GM23248 (cell line): ENCODE measurements at places on chromosomes 6 and 20.

DNA sequence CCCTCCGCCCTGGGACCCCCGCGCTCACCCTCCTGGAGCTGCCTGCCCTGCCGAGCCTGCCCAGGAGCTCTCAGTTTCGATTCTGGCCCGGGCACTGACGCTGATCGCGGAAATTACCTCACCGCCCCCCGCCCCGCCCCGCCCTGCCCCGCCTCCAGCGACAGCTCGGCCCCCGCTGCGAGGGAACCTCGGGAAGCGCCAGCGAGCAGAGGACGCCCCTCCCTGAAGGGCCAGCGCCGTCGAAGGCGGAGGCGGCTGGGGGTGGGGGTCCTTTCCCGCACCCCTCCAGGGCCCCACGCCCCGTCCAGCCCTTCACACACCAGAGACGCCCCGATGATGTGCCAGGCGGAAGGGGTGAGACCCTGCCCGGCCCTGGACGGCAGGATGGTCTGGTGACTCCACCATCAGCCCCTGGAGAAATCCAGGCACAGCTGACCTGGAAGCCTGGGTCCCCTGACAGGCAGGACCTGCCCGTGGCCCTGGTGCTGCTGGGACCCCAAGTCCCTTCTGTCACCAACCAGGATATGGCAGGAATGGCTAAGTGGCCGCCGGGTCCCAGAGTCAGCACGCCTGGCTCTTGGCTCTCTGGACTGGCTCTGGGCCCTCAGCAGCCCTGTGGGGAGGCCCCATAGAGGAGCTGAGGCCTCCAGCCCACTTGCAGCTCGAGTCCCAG, at the start of gene HELZ2:
HELZ2 (minus strand) TSS at position 84 of the 673 bp plus-strand sequence. CDS start 1,854 bp downstream, outside the sequence.
- peak; percentile 90 for DNase-seq

GRCh38 chr6:150568560-150568959, 31.1 kb upstream of the PLEKHG1 start:
- no peak for DNase-seq

DNA sequence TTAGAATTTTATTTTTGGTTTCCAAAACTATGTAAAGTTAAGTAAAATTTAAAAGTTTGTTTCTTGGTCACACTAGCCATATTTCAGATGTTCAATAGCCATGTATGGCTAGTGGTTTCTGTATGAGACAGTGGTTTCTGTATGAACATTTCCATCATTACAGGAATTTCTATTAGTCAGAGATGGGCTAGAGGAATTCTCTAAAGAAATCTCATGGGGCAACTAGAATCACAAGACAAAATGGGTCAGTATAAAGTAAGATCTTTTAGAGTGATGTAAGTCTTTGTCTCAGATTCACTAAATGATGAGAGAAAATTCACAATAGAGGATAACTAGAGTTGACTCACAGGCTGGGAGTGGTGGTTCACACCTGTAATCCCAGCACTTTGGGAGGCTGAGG, 149.0 kb downstream of the FUT9 start:
- no peak for DNase-seq

GRCh38 chr6:41216616-41217015, 11.5 kb upstream of the TREML4 start:
- no peak for DNase-seq

GRCh38 chr6:5996714-5997419, 9.9 kb downstream of the NRN1 start:
- DNase-seq: peak; percentile 84

GRCh38 chr6:165441181-165441580, 131.8 kb upstream of the C6orf118 start:
- no peak for DNase-seq

DNA sequence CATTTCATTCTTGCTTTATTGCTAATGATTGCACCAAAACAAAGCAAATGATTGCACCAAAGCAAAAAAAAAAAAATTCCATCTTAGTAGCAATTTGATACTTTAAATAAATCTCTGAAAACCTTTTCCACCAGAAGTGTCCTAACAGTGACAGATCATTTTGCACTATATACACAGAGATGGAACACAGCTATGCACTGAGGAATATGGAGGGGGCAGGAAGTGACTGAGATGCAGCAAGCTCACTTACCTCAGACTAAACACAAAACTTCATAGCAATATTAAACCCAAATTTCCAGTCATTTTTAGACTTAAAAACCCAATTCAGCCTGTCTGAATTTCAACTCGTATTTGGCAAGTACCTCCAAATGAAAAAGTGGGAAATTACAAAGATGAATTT, 41.2 kb downstream of the HIVEP2 start:
- peak; percentile 42 for DNase-seq

DNA sequence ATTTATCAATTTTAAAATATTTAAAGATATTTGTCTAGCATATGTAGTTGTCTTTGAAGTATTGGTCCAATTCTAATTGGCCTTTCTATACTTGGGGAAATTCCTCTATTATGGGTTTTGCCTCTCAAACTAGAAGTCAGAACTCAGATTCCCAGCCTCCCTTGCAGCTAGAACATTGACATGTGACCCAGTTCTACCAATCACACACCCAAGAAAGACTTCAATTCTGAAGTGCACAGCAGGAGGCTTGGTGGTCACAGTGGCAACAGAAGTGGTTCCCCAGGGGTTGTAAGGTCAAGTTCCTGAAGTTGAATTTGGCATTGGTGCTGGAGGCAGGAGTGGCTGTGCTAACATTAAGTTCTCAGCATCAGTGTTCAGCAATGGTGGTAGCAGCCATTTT, 14.8 kb upstream of the FKBP5 start:
- no peak for DNase-seq

GRCh38 chr6:16438718-16439591, 200.6 kb downstream of the GMPR start:
- DNase-seq: peak; percentile 77

DNA sequence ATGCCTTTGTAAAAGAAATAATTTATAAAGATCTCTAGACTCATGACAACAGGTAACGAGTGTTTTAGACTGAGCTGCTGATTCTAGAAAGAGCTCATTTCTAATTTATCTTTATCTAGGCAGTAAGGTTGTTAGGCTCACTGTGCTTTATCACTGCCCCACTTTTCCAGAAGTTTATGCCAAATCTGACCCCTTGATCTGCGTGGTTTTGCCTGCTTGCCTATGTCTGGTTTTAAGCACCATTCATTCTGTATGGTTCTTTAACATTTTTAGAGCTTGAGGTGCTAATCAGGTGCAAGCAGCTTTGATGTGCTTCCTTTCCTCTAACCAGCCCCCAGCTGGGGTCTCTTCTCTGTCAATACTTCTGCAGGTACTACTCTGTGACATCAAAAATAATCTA, 49.7 kb upstream of the GCLC start:
- DNase-seq: no peak

GRCh38 chr6:87939776-87940175, 107.9 kb upstream of the SPACA1 start:
- no peak for DNase-seq

- DNase-seq: no peak
Measured at GRCh38 chr20:52411611-52412010, 220.0 kb upstream of the ZFP64 start.

DNA sequence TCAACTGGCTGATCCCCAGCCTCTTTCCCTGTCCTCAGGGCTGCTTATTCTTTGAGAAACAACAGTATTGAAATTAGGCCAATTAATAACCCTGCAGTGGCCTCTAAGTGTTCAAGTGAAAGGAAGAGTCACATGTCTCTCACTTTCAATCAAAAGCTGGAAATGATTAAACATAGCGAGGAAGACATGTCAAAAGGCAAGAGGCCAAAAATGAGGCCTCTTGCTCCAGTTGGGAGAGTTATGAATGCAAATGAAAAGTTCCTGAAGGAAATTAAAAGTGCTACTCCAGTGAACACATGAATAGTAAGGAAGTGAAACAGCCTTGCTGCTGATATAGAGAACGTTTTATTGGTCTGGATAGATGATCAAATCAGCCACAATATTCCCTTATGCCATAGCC, 131.5 kb downstream of the MACROD2 start:
- DNase-seq: no peak

- no peak for DNase-seq
Measured at GRCh38 chr6:33947916-33948594, 144.3 kb upstream of the MLN start.

- no peak for DNase-seq
Measured at GRCh38 chr20:4873396-4873795, 127.9 kb downstream of the SLC23A2 start.

- DNase-seq: peak; percentile 96
Measured at GRCh38 chr6:56890683-56891429, 64.1 kb upstream of the BEND6 start.

DNA sequence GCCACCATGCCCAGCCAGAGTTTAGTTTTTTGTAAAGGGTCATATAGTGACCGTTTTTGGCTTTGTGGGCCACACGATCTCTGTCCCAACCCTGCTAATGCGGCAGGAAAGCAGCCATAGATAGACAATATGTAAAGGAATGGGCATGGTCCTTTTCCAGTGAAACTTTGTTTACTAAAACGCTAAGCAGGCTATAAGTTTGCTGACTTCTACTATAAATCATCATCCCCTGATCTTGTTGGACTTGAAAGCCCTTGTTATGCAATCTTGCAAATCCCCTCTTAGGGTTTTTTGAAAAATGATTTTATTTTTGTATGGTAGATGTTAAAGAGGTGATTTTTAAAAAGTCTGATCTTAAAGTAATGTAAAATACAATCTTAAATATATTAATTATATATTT, 63.6 kb downstream of the CBFA2T2 start:
- no peak for DNase-seq

DNA sequence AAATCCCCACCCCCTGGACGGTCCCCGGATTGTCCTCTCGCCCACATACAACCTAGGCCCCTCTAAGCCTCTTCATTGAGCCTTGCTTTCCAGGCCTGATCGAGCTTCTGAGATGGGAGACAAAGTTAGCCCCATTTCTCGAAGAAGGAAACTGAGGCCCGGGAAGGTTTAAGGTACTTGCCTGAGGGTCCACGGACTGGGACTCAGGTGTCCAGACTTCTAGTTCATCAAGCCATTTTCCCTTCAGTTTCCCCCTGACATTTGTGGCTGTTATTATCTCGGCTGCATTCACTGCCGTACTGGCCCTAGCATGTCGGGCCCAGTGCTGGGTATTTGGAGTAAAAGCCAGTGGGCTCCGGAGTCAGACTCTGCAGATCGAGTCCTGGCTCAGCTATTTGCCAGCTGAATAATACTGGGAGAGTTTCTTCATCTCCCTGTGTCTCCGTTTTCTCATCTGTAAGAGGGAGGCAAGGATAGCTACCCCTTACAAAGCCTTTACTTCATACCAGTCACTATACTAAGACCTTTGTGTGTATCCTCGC, 633 bp downstream of the RPRD1B start:
- DNase-seq: peak; percentile 51

GRCh38 chr6:104606361-104606760, 253.4 kb downstream of the HACE1 start:
- no peak for DNase-seq

- DNase-seq: no peak
Measured at GRCh38 chr20:2751347-2751877, 49.0 kb downstream of the CPXM1 start.

DNA sequence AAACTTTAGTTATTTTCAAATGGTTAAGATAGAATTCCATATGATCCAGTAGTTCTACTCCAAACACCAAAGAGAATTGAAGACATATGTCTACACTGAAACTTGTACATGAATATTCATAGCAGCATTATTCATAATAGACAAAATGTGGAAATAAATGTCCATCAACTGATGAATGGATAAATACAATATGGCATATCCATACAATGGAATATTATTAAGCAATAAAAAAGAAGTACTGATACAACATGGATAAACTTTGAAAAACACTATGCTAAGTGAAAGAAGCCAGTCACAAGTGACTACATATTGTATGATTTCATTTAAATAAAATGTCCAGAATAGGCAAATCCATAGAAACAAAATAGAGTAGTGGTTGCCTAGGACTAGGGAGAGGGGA, 33.6 kb upstream of the TRAF3IP2 start:
- no peak for DNase-seq

- DNase-seq: peak; percentile 8
Measured at GRCh38 chr6:129235167-129236000, 352.4 kb downstream of the LAMA2 start.

DNA sequence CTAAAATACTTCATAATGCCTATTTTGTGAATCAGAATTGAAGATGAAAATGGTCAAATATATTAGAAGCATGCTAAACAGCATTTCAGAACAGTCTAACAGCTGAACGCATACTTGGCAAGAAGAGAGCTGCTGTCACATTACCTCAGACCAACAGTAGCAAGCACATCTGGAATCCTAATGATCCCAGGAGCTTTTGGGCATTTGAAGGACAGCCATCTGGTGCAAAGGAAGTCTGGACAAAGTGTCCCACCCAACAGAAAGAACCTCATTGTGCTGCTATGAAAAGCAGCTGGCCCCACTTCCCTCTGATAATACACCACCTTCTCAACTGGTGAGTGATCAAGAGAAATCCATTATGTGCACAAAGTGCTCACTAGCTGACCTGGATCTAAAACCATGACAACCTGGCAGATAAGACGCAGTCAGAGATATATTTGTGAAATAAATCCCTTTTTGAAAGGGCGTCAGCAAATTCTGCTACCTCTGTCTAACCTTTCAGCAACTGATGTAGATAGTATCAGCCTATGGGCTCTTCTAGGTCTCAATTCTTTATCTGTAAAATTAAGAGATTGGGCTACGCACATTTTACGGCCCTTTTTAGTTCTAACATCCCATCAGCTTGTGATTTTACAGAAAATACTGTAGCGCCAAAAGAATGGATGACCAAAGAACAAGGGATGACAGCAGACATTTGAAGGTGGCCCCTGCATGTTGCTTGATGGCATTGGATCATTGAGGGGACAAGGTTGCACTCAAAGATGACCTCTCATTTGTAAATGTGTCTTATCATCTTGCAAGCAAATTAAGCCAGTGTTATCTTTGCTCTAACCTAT, 78.7 kb downstream of the SGK1 start:
- no peak for DNase-seq

GRCh38 chr6:116450185-116450710, 10.9 kb upstream of the CALHM6 start:
- DNase-seq: no peak

DNA sequence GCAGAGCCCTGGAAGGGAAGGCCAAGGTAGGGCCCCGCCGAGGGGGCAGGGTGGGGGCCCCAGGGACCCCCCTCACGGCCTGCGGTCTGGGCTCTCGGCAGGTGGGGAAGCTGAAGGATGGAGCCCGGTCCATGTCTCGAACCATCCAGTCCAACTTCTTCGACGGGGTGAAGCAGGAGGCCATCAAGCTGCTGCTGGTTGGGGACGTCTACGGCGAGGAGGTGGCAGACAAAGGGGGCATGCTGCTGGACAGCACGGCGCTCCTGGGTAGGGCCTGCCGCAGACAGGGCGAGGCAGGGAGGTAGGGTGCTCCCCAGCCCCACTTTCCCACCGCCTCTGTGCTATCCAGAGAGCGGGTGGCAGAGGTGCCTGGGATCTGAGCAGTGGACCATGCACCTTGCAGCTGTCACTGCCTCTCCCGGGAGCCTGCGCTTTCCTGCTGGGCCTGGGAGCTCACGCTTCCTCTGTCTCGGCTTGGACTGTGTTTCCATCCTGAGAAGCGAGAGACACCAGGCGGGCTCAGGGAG, 83.1 kb downstream of the SYNJ2 start:
- no peak for DNase-seq

DNA sequence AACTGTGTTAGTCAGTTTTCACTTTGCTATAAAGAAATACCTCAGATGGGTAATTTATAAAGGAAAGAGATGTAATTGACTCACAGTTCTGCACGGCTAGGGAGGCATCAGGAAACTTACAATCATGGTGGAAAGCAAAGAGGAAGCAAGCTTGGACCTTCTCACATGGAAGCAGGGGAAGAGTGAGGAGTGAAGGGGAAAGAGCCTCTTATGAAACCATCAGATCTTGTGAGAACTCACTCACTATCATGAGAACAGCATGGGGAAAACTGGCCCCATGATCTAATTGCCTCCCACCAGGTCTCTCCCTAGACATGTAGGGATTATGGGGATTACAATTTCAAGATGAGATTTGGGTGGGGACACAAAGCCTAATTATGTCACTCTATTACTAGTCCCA, 41.3 kb upstream of the PLAGL1 start:
- no peak for DNase-seq
